Purkinje cell (primary cell): ENCODE measurements at places on chromosomes 3 and 15. TPM values are rescaled to one million over a fixed set of nuclear protein-coding genes. Genes with fewer than 3 reads are reported as not detected.

The P2RY14 gene
- polyA plus RNA-seq: 2.1 TPM in 1 of 2 replicates, not detected in the other

The LIPH gene
- polyA plus RNA-seq: 0.28 and 0.52 TPM in 2 replicates

The ALPK3 gene
- polyA plus RNA-seq: not detected in 2 replicates

The APBA2 gene
- polyA plus RNA-seq: 0.50 and 8.9 TPM in 2 replicates

The POTEB3 gene
- not detected in 2 replicates for polyA plus RNA-seq

The ZNF662 gene
- 3.3 and 6.5 TPM in 2 replicates for polyA plus RNA-seq
